Left kidney (tissue), 8 donors: ENCODE measurements at places on chromosomes 11 and 22. TPM values are rescaled to one million over a fixed set of nuclear protein-coding genes. Genes with fewer than 3 reads are reported as not detected.
A peak's percentile ranks its signal among the peaks of the same experiment; 100 is the strongest.

The GGTLC3 gene
- 0.18 TPM for polyA plus RNA-seq

- no peak for DNase-seq
Measured at GRCh38 chr22:44371741-44372525, 59.2 kb upstream of the SHISAL1 start.

DNA sequence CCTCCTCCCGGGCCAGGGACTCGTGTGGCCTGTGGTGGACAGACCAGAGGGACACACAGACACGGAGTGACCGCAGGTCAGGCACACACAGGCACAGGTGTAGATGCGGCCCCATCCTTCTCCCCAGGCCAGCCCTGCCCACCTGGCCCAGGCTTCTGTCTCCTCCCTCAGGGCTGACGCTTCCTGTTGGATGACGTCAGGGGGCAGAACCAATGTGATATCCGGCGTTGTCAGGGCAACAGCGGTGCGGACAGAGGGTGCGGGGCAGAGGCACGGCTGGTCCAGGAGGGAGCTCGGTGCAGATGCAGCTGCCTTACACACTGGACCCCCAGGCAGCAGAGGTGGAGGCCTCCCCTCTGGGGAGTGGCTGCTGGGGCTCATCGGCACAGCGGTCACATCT lies 2.9 kb upstream of the TUBGCP6 start:
- DNase-seq, result no peak

- DNase-seq, result no peak
Measured at GRCh38 chr22:27397954-27398342, 403.6 kb downstream of the MN1 start.

GRCh38 chr11:74171630-74171968 lies 510 bp downstream of the PPME1 start:
- no peak for DNase-seq

- DNase-seq, result peak; percentile 37
Measured at GRCh38 chr11:103601225-103601846, 435.1 kb upstream of the DDI1 start.

- no peak for DNase-seq
Measured at GRCh38 chr22:33723915-33724314, 196.4 kb downstream of the LARGE1 start.

The ABCG4 gene
- polyA plus RNA-seq, result 1.0 TPM

The SPI1 gene
- 3.4 TPM for polyA plus RNA-seq

The TNNI2 gene
- 0.32 TPM for polyA plus RNA-seq

- DNase-seq, result peak; percentile 70
Measured at GRCh38 chr11:9459667-9460321, 1.0 kb upstream of the ZNF143 start.

GRCh38 chr22:23107487-23108248 lies 34.1 kb downstream of the RSPH14 start:
- DNase-seq, result no peak

The TSGA10IP gene
- polyA plus RNA-seq, result 0.23 TPM

DNA sequence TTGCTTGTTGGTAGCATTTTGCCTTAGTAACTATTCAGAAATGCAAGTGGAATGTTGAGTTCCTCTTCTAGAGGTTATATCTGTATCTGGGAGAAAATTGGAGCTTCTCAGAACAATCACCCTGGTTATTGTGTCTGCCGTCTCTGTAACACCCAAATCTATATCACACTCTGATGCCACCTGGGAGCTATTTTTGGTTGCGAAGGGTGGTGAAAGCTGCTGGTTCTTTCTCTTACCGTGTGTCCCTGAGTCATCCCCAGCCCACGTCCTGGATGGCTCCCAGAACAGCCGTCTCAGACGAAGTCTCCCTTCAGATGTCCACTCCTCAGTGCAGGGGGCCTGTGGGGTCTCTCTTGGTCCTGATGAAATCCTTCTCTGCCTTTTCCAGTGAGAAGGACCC lies 83.5 kb downstream of the C22orf31 start:
- no peak for DNase-seq

The APOL2 gene
- 35.1 TPM for polyA plus RNA-seq

GRCh38 chr22:28105413-28105812 lies 186.4 kb upstream of the PITPNB start:
- no peak for DNase-seq

- DNase-seq, result no peak
Measured at GRCh38 chr11:74487875-74488274, 5.6 kb downstream of the LIPT2 start.

- DNase-seq, result no peak
Measured at GRCh38 chr22:45284705-45285262, at the start of gene UPK3A. Gene UPK3A, plus strand, starts transcription at chr22:45284949. Its CDS starts 65 bp downstream, at chr22:45285014.

GRCh38 chr22:49664371-49664881 lies 163.2 kb downstream of the BRD1 start:
- no peak for DNase-seq

DNA sequence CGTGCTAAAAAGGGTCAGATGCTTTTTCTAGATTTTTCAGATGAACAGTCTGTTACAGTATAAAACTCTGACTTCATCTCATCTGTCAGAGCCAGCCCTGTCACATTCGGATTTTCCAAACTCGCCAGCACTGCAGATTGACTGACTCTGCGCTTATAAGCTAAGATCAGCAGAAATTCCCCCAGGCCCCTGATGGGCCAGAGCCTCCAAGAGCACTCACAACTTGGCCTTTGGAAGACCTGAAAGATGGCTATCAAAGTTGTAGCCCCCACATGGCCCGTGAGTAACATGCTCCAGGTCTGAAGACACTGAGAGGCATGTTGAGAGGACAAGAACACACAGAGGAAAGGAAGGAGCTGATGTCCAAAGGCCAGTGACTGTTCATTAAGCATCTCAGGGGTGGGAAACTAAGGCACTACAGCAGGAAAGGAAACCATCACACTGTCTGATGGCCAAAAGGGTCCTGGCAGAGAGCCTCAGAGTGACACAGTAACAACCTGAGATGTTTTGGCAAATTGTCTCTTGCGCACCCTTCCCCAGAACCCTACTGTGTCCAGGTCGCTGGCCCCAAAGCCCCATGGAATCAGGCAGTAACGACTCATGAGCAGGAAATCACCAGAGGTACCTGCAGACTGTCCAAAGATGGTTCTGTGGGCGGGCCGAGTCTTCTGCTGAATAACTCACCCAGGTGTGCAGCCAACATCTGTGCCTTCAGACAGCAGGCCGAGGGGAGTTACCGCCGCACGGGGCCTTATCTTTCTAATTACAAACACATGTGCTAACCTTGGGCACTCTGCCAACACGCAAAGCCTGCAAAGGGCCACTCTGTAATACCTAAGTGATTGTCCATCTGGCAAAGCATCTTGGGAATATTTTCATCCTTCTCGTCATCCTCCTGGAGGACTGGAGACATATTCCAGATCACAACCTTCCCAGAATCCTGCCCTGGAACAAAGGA lies 23.6 kb downstream of the HIRA start:
- DNase-seq, result no peak

GRCh38 chr11:75333022-75333806 lies 18.2 kb downstream of the ARRB1 start:
- no peak for DNase-seq

- DNase-seq, result no peak
Measured at GRCh38 chr11:75147191-75147874, 3.6 kb upstream of the SLCO2B1 start.

The MCHR1 gene
- 0.20 TPM for polyA plus RNA-seq

DNA sequence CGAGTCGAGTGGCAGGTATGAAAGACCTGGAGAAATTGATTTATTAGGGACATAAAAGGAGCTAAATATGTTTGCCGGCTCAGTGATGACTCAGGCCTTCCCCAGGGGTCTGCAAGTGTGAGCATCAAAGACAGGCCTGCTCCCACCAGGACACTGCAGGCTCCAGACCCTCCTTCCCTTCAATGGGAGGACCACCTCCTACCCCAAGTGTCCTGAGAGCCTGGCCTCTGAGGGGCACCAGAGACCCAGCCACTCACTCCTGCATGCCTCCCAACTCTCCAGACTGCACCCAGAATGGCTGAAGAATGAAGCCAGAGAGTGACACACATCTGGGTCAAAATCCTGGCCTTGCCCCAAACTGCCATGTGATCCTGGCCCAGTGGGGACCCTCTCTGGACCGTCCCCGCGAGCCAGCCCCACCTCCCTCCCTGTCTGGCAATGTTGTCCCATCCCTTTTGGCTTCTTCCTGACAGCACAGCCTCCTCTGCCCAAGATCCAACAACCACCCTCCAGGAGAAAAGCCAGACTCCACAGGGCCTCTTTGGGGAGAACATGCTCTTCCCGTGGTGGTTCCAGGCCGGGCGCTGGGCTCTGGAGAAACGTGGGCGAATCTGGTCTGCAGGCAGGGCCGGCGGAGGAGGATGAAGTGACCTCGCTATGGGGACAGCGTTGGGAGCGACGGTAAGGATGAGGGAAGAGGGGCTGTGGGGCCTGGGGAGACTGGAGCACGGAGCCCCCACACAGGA lies 36.2 kb downstream of the CYTH4 start:
- DNase-seq, result no peak

The ST14 gene
- 23.5 TPM for polyA plus RNA-seq

GRCh38 chr22:43152357-43153071 lies 1.2 kb downstream of the TSPO start:
- DNase-seq, result no peak

DNA sequence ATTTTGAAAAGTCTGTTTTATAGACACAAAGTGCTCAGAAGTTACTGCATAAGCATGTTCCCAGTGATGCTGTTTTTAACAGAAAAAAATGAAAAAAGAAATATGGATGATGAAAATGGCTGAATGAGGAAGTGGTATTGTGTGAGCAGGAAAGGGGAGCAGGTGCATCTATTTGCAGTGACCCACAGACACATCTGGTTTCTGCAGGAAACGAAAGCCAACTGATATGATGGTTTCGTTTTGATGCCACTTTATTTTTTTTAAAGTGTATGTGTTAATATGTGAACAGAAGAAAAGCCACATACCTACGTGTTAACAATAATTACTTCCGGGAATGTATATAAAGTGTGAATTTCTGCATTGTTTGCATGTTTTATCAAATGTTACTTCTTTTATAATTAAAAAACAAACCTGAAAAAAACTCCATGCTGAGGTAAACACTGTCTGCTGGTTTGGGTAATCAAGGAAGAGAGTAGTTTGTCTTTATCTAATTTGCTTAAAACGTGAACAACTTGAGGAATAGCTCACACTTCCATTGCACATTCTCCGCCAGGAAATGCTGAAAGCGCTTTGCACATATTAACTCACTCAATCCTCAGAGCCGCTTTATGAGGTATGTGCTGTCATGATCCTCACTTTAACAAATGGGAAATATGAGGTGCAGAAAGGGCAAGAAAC lies 1335.9 kb downstream of the TBC1D22A start:
- DNase-seq, result no peak

- DNase-seq, result no peak
Measured at GRCh38 chr11:70851907-70852306, 400.5 kb downstream of the SHANK2 start.

The DBX1 gene
- not detected for polyA plus RNA-seq

The ARHGAP8 gene
- polyA plus RNA-seq, result 44.4 TPM

DNA sequence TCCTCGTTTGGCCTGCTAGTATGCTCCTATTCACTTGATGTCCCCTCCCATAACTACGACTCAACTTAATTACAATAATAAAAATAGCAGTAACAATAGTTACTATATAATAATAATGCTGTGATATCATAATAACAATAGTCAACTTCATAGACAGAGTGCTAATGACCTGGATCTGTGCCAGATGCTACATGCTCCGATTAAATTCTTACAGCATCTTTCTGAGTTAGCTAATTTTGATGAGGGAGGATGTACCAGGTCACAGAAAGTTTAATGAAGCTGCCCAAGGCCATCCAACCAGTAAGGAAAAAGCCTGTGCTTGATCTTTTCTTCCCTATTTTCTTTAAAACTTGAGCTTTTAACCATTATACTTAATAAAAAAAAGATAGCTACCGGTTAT lies 413.4 kb upstream of the LRRC4C start:
- no peak for DNase-seq

DNA sequence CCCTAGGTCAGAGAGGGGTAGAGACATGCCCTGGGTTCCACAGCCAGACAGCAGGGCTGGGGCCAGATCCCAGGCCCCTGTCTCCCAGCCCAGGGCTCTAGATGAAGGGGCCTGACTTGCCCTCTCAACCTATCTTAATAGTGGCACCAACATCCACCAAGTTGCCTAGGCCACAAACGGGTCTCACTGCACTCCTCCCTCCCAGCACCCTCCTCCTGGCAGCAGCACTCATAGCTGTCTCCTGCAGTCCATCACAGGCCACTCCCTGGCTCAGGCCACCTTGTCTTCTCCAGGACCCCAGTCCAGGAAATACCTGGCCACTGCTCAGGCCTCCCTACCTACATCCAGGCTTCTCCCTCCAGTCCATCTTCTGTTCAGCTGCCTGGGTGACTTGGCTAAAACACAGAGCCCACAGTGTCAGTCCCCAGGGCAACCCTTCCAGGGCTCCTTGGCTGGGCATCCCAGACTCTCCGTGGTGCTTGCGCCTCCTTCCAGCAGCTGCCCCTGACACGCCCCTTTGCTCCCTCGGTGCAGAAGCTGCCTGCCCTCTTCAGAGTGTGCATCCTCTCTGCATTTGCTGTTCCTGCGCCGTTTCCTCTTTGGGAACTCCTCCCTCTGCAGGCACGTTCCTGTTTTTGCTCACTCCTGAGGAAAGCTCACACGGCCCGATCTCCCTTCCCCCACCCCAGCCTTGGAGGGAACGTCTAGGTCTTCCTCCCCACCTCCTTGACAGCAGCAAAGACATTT lies 40.5 kb downstream of the LRRC32 start:
- DNase-seq, result no peak

GRCh38 chr11:8269636-8270035 lies 6.0 kb upstream of the LMO1 start:
- DNase-seq, result no peak
